ENCODE measurements at places on chromosomes 4 and X.

- DNase-seq = no peak
These were observed 4.6 kb upstream of the HSPA4L start for GRCh38 chr4:127777487-127777886.

DNA sequence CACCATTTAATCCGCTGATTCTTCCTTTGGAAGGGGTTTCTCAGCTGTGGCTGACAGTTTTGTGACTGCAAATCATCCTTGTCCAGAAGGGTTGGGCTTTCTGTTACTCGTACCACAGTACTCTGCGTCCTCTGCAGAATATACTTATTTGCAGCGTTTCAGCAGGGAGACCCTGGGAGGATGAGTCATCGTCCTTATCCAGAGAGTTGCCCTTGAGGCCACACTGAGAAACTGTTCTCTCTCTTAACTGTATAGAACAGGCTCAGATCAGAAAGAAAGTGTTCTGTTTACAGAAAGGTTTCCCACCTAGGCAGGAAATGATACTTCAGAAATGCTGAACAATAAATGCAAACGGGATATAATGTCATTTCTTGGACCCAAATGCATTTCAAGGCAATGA, 47.8 kb upstream of the DDX53 start:
- DNase-seq = no peak

DNA sequence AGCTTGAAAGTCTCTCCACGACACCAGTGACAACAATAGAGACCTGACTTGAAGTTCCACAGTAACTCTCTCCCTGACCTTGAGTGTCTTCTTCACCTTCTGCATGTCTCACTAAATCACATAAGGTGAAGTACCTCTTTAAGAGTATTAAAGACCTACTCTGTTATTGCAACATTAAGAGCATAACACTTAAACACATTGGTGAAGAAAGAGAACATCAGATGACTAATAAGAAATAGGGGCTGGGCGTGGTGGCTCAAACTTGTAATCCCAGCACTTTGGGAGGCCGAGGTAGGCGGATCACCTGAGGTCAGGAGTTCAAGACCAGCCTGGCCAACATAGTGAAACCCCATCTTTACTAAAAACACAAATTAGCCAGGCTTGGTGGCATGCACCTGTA, 33.9 kb upstream of the MAPK10 start:
- no peak for DNase-seq

GRCh38 chr4:148737061-148737770, 295.0 kb upstream of the NR3C2 start:
- no peak for DNase-seq

- DNase-seq = peak; percentile 13
These were observed 81.6 kb downstream of the WDR19 start for GRCh38 chr4:39263895-39264294.

All from NCI-H2227 treated with DMSO at 0.1 percent for 48 hours (cell line).